ENCODE measurements at places on chromosomes 6 and 20.

DNA sequence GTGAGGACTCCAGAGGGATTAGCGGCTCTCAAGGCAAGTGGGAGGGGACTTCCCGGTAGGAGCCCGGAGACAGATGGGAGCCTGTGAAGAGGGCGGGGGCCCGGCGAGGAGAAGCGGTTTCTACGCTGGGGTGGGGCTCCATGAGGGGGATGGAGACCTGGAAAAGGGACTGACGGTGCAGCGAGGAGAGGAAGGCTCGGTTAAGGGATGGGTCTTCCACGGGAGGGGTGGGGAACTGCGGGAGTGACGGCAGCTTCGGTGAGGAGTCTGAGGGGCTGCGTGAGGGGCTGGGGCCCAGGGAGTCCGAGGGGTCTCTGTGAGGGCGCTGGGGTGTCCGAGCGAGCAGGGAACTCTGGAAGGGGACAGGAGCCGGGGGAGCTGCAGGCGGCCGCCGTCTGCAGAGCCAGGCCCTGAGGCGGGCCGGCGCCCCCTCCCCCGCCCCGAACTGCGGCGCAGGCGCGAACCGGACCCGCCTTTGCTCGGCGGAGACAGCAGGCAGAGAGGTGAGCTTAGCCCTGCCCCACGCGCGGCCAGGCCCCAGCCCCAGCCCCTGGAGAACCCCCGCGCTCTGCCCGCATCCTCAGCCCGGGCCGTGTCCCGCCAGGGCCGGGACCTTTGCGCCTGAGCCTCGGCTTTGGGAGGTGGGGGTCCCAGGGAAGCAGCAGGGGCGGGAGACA, at the start of gene NRSN2:
TSS of gene NRSN2 (plus strand) at position 472 of the 677 bp plus-strand sequence. CDS start 2,533 bp downstream, outside the sequence.
- peak; percentile 89 for DNase-seq

DNA sequence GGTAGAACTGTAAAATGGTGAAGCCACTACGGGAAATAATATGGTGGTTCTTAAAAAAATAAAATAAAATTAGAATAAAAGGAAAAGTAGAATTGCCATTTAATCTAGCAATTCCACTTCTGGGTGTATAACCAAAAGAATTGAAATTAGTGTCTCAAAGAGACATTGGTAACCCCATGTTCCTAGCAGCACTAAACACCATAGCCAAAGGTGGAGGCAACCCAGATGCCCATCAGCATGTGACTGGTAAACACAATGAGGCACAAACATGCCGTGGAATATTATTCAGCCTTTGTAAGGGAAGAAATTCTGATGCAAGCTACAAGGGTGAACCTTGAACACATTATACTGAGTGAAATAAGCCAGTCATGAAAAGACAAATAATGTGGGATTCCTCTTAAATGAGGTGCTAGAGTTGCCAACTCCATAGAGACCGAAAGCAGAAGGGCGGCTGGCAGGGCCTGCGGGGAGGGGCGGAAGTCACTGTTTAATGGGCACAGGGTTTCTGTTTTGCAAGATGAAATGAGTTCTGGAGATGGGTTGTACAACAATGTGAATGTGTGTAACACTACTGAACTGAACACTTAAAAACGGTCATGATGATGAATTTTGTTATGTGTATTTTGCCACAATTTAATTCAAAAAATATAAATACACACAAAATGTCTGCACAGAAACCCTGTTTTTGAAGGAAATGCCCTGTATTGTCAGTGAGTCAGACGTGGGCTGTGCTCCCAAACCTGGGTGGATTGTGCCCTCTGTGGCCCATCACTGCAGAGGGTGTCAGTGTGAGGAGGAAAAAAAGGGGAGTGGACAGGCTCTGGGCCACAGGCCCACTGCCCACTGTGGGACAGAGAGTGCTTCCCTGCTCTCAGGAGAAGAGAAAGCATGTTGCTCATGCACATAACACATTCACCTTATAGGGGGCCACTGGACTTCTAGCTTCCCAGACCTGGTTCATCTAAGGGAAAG, 49.6 kb upstream of the CD93 start:
- DNase-seq, result no peak

DNA sequence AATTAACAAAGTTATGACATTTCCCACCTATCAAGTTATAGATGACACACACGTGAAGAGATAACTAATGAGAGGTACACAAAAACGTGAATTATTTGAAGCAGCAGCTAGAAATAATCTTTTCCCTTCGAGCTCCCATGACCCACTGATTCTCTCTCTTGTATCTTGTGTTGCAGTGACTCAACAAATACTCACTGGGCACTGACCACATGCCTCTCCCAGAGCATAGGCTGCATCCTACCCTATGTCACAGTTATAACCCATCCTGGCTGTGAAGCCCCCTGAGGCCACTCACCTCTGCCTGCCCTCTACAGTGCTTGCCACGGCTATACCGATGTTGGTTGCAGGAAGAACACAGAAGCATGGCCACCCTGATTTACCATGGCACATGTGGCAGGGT, 91.8 kb downstream of the INSM1 start:
- DNase-seq, result no peak

- DNase-seq, result no peak
Measured at GRCh38 chr6:19690325-19691075, 146.7 kb upstream of the ID4 start.

GRCh38 chr20:23624324-23624691, 13.4 kb downstream of the CST3 start:
- DNase-seq, result no peak

DNA sequence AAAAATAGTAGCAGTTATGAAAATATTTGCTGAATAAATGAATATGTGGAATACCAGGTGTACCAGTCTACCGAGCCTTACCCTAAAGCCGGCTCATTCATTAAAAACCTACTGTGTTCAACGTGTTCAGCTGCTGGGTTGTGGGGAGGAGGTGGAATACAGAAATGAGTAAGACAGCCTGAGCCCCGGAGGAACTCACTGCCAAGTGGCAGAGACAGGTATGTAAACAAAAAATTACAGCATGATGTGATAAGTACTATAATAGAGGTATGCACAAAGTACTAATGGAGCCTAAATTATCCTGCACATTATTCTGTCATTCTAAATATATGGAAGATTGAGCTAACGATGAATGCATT, 6.8 kb upstream of the ADTRP start:
- peak; percentile 62 for DNase-seq

DNA sequence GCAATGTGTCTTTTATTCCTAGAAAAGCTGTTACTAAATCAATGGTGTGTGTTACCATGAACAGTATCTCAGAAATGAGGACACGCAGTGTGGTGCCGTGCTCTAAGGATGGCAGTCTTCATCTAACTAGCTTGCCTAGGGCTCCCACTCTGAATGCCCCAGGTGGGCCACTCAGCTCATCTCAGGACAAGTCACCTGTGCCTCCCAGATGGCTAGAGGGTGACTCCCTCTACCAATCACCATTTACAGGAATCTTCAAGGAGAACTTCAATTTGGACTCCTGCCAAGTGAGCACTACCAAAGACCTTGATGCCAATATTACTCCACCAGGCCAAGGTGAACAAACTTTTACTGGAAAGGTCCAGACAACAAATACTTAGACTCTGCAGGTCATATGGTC, 202.8 kb upstream of the FOXQ1 start:
- no peak for DNase-seq

All from GM20000 (cell line).